ENCODE measurements at places on chromosomes 7 and 10. TPM values are rescaled to one million over a fixed set of nuclear protein-coding genes. Genes with fewer than 3 reads are reported as not detected.

The CCDC7 gene
- 0.22 TPM for total RNA-seq

The GTF2IRD1 gene
- total RNA-seq: 12.4 TPM

The BBS9 gene
- 2.9 TPM for total RNA-seq

The PAPOLB gene
- not detected for total RNA-seq

The NKX2-3 gene
- 0.07 TPM for total RNA-seq

The RAB19 gene
- total RNA-seq: not detected

The ELFN1 gene
- total RNA-seq: 0.35 TPM

The CXCL12 gene
- not detected for total RNA-seq

The STEAP1B gene
- total RNA-seq: not detected

The CAPZA2 gene
- 126 TPM for total RNA-seq

The GIMAP7 gene
- not detected for total RNA-seq

The CCDC146 gene
- 0.41 TPM for total RNA-seq

The XRCC2 gene
- total RNA-seq: 5.7 TPM

The TUBB8 gene
- total RNA-seq: not detected

The TMEM196 gene
- total RNA-seq: not detected

The TMEM60 gene
- total RNA-seq: 27.1 TPM
